ENCODE measurements at places on chromosomes 1 and 21.

DNA sequence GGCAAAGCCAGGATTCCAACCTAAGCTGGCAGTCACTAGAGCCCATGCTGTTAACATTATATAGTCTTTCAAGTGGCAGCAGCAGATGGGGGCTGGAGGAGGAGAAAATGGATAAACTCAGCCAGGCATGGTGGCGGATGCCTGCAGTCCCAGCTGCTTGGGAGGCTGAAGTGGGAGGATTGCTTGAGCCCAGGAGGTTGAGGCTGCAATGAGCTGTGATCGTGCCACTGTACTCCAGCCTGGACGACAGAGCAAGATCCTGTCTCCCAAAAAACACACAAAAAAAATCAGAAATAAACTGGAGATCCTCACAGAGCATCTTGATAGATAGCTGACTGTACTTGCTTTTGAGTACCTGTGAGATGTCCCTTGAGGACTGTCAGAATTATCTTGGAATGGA lies 13.4 kb upstream of the WDR26 start:
- DNase-seq, result no peak

GRCh38 chr1:1334835-1335234 lies 3.8 kb downstream of the TAS1R3 start:
- no peak for DNase-seq

DNA sequence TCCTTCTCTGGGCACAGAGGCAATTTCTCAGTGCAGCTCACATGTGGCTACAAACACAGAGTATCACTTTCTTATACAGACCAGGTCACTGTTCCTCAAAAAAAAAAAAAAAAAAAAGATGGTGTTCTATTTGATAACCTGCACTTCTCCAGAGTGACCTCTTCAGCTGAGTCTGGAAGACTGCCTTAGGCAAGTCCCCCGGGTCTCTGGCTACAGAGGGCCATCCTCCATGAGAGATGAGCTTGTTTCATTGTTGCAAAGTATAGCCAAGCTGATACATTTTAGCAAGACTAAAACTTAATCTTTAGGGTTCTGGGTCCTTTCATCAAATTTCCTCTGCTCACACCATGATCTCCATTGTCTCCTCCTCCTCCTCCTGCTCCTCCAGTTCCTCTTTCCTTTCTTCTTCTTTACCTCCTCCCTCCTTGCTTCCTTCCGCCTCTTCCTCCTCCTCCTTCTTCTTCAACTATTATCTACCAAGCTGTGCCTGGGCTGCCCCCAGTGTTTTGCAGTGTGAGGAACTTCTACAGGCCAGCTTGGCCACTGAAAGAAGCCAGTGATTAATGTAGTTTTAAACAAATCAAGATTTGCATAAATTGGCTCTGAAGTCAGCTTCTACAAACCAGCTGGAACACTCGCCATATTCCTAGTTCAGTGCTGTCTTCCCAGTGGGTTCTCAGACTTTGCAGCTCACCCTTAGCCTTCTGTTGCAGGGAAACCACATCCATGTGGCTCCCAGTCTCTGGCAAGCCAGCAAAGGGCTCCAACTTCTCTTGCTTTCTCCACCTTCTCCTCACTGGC lies 139.4 kb downstream of the RUNX1 start:
- no peak for DNase-seq

DNA sequence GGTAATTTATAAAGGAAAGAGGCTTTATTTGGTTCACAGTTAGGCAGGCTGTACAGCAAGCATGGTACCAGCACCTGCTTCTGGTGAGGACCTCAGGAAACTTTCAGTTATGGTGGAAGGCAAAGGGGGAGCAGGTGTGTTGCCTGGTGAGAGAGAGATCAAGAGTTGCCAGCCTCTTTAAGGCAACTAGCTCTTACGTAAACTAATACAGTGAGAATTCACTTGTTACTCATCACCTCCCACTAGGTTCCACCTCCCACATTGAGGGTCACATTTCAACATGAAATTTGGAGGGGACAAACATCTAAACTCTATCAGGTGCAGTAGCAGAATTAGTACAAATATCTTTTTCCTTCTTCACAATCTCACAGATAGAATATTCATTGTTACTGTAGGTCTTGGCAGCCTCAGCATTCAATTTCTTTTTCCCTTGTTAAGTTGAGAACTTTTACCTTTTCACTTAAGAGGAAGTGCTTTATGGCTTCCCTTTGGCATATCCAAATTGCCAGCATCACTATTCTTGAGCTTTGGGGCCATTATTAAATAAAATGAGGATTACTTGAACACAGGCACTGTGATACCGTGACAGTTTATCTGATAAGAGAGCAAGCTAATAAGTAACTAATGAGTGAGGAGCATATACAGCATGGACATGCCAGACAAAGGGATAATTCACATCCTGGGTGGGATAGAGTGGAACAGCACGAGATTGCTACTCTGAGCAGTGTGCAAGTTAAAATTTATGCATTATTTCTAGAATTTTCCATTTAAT lies 48.4 kb downstream of the MAGI3 start:
- DNase-seq, result no peak

- DNase-seq, result peak; percentile 81
Measured at GRCh38 chr1:34984793-34985608, at the start of gene TMEM35B. TSS of gene TMEM35B (minus strand) at chr1:34985347. CDS start at chr1:34985305, 42 bp downstream.
